ENCODE measurements at places on chromosomes 13 and 19.
A peak's percentile ranks its signal among the peaks of the same experiment; 100 is the strongest.

GRCh38 chr13:38872693-38873092 is 117.9 kb downstream of the STOML3 start:
- peak; percentile 57 for DNase-seq

GRCh38 chr13:79973533-79973963 is 367.4 kb downstream of the SPRY2 start:
- peak; percentile 64 for DNase-seq

DNA sequence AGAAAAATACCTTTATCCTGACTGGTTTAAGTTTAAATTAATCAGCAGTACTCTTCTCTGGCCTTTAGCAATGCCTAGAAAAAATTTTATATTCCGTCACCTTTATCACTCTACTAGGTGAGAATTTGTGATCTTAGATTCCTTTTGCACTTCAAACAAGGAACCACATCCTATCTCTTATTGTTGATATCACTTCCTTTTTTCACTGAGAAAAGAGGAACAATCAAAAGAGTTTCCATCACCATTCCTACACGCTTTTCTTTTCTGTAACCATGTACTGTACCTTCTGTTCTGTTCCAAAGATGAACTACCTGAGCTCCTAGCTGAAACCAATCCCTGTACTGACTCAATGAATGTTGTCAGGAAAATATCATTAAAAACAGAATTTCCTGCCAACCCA is 1379.0 kb upstream of the MIR17HG start:
- no peak for DNase-seq

GRCh38 chr13:44433863-44434765 is 60.5 kb downstream of the SERP2 start:
- no peak for DNase-seq

DNA sequence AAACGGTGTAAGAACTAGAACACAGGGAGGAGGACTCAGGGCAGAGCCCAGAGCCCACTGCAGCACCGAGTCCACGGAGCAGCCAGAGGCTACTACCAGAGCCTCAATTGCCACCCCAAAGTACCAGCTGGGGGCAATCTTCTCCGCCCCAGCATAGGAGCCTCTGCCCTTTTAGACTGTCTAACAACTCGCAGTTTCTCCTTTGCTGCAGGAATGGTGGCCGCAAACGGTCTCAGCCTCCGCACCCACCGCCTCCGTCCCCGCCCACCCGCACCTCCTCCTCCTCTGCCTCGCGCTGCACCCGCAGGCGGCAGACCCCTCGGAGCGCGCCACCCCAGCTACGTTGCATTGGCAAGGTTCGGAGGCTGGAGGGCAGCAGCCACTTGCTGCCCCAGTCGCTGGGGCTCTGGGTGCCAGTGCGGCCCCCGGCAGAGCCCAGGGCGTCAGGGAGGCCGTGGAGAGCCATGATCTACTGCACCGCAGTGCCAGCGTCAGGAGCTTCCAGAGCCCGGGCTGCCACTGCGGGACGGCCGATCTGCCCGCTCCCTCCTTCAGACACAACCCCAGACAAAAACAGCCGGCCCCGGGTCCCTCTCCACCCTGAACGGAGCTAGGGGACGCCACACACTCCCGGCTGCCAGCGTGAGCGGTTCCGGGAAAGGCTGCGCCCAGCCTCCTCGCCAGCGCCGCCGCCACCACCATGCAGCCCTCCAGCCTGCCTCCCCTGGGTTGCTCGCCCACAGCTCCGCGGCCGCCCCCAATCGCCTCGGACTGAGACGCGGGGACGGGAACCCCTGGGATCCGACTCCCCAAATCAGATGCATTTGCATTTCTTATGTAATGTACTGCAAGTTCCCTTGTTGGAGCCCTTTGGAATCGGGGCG is 1.8 kb downstream of the FGF14 start:
- DNase-seq: no peak

DNA sequence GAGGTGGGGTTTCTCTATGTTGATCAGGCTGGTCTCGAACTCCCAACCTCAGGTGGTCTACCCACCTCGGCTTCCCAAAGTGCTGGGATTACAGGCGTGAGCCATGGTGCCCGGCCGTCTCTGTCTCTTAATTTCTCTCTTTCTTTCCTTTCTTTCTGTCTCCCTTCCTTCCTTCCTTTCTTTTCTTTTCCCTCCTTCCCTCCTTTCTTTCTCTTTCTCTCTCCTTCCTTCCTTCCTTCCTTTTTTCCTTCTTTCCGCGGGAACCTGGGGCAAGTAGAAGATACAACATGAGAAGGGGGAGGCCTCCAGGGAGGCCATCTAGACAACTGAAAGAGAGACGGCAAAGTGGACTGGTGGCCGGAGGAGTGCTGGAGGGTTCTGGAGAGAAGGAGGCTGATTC is 15.2 kb upstream of the ELAVL1 start:
- DNase-seq: no peak

DNA sequence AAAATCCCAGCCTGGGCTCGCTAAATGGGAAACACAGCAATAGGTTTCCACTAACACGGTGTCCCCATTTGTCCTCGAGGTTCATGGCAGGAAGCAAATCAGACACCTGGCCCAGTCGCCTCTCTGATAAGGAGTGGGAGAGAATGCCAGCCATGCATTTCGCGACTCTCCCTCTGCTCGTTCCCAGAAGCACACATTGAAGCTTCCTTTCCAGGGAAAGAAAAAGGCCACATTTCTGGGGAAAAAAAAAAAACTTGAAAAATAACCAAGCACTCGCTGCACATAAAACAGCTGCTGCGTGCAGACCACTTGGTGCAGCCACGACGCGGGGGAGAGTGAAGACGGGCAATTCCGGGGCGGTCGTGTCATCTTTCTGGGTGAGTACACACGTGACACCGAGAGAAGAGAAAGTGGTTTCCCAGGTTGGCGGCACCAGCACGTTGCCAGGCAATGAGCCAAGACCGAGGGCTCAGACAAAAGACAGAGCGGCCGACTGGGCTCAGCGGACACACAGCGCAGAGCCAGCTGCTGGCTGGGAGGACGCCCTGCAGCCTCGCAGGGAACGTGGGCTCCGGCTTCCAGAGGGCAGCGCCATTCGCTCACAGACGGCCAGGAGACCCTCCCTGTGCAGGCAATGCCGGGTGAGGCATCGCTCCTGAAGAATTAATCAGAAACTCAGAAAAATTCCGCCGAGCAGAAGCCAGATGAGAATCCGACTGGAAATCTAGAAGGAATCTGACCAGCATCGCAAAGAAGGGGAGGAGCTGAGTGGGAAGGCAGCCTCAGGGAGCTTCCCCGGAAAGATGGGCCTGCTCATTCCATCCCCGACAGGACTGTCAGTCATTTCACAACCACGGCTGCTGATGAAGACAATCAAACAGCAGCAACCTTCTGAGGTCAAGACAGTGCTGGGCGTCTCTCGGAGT is 83.2 kb upstream of the IRS2 start:
- peak; percentile 52 for DNase-seq

DNA sequence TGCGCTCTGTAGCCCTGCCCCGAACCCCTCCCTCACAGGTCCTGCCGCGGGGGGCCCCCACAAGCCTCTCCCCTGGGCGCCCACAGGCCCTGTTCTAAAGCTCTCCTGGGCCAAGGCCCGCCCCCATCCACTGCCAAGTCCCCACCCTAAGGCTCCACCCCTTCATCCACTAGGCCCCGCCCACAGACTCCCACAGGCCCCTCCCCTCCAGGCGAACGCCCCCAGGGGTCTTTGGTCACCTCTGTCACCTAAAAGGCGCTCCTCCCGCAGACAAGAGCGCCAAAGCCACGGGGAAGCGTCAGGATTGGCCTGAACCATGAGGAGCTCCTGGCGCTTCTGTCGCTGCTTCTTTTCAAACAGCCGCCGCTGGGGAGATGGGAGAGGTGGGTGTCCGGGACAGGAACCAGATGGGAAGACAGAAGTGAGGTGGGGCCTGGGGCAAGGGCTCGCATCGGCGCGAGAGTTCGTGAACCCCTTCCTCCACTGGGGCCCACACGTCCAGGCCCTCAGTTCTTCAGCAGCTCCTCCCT is 2.3 kb downstream of the TULP2 start:
- DNase-seq: no peak

DNA sequence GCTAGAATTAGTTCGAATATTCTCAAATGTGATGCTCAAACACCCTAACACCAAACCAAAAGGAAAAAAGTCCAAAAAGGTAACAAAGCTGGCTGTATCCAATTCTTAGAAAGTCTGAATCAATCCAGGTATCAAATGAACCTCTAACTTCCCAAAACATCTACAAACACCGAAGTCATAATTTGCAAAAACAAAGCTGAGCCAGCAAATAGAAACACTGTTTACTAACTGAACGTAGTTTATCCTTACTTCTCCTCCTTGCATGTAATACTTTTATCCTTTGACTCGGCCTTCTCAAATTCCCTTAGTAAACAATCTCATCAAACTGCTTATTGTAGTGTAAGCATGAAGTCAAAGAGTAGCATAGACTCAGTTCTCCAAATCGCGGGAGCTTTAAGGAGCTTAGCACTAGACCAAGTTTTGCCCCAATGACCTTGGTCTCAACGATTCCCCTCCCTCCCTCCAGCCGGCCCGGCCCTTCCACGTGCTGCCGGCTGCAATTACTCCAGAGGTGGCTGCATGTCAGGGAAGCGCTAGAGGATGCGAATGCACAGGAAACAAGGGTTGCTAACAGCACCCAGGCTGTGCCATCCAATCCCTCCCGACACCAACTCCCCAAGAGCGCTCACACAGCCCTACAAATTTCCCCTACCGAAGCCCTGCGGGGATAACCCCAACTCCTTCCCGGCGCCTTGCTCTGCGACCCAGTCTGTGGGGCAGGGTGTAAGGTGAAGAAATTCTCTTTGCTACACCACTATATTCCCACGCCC is 693 bp downstream of the XPO4 start:
- peak; percentile 86 for DNase-seq

- DNase-seq: peak; percentile 66
Observed at GRCh38 chr13:31431722-31432137, 232.0 kb downstream of the B3GLCT start.

GRCh38 chr13:28531077-28531844 is 36.3 kb upstream of the FLT1 start:
- peak; percentile 84 for DNase-seq

- DNase-seq: no peak
Observed at GRCh38 chr13:112475889-112476288, 99.7 kb downstream of the SPACA7 start.

DNA sequence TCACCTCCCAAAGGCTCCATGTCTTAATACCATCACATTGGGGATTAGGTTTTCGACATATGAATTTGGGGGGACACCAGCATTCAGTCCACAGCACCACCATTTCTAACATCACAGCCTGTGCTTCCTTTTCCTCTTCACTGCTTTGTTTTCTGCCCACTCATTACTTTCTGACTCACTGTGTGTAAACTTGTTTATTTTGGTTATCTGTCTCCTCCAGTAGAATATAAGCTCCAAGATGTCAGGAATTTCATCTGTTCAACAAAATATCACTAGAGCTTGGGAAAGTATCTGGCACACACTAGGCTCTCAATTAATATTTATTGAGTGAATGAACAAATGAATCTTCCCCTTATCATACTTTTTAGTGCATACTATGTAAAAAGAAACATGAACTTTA is 152.0 kb downstream of the NUFIP1 start:
- DNase-seq: no peak

Data from NB4 (cell line).